ENCODE measurements at places on chromosomes 1 and 21.

DNA sequence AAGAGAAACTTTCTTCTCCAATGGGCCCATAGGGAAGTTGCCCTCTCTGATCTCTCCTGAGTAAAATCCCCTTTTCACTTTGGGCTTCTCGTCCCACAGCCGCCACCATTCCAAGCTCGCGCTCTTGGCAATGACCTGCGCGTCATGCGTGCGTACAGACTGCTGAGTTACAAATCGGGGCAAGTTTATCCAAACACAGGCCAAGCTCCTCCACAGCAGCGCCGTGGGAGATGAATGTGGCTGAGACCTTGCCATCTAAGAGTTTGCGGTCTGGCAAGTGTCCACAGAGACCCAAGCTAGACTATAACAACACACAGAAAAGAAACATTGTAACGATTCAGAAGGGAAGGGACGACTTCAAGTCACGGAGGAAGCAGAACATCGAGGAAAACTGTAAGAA is 116.3 kb upstream of the SOD1 start:
- DNase-seq = no peak

- DNase-seq = no peak
These were observed 2.7 kb downstream of the HUNK start for GRCh38 chr21:31875496-31876015.

GRCh38 chr1:9006956-9007615 is 19.1 kb downstream of the SLC2A7 start:
- no peak for DNase-seq

DNA sequence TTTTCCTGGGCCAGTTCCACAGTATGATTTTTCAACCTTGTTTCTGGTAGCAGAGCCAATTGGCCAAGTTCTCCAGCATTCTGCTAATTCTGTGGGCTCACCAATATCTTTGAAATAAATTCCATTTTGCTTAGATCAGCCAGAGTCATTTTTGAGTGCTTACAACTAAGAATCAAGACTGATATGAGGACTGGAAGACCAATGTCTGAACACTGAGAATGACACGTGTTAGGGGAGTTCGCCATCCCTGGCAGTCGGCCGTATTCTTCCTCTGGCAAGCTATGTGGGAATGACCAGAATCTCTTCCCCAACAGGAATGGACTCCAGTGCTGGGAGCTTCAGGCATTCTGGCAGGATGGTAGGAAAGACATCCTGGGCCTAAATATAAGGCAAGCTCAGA is 4.9 kb upstream of the TENT5C start:
- no peak for DNase-seq

GRCh38 chr21:42695697-42696380 is 42.4 kb downstream of the PDE9A start:
- DNase-seq = no peak

DNA sequence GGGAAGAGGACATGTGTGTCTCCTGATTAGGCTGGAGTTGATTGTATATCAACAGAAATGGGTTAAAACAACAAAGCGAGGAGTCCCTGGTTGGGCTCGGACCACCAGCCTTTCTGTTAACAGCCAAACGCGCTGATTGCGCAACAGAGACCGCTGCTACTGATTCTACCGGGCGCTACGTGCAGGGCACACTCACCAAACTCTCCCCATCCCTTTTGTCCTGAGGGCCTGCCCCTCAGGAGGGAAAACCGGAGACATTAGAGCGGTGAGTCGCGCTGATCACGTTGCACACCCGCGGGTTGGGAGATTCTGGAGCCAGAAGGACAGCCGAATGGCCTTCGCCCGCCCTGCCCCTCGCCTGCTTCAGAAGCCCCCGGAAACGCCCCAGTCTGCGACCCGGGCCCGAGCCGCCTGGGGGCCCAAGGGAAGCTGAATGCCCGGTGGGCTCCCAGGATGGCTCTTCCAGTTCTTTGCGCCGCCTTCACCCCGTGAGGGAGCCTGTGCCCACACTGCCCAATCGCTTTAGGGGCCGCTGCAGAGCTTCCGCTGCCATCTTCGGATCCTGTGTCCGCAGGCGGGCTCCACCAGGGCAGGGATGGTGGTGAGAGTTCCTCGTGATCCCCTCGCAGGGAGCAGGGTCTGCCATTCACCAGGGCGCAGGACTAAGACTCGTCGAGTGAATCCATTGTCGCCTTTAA is 165.4 kb upstream of the NBPF11 start:
- no peak for DNase-seq

GRCh38 chr1:27348861-27349783 is 7.3 kb downstream of the SYTL1 start:
- DNase-seq = no peak

DNA sequence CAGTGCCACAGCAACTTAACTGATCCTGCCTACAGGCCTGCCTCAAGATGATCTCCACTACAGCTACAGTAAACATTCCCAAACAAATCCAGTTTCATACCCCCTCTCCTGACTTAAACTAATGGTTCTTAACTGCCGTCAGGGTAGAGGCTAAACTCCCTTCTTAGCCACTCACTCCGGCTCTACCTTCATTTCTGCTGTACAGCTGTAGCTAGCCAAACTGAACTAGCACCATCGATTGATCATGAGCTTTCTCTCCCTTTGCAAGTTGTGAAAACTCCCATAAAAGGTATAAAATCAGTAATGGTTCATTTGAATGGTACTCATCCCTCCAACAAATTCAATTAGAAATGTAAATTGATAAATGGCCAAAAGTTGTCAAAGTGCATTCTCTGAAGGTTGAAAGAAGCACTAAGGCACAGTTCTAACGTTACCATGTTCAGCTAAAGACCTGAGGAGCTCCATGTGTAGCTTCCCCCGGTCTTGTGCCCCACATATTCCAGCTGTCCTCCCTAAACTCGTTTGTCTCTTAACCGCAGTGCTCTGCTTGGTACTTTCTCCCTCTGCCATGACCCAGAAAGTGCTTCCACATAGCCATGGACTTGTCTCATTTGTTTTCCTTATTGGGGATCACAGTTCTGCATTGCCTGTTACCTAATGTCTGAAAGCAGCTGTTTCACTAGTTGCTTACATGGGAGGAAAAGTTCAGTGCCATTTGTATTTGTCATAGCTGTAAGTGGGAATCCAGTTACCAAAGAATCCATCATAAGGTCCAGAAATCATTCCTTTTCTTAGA is 49.8 kb downstream of the DHX9 start:
- DNase-seq = no peak

DNA sequence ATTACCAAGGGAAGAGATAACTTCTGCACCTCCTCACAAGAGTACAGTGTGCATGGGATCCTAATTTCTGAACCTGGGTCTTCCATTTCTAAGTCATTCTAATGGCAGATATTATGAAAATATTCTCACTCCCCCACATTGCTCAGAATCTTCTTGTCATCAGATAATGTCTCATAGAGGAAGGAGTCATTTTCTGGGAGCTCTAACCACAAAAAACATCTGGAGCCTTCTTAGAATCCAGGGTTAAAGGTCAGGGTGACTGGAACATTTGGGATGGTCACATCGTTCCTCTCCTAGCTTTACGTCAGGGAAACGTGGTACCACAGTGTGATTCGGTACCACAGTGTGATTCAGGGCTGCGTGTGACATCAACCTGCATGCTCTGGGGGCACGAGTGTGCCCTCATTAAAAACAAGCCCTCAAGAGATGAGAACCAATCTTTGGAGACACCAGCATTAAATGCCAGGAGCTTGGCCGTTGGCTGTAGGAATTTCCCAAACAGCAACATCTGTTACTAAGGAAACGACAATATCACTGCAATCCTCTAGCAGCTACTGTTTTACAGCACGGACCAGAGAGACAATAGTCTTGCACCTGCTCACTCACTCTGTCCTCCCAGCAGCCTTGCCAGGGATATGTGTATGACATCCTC is 179.1 kb downstream of the PSMG1 start:
- DNase-seq = no peak

DNA sequence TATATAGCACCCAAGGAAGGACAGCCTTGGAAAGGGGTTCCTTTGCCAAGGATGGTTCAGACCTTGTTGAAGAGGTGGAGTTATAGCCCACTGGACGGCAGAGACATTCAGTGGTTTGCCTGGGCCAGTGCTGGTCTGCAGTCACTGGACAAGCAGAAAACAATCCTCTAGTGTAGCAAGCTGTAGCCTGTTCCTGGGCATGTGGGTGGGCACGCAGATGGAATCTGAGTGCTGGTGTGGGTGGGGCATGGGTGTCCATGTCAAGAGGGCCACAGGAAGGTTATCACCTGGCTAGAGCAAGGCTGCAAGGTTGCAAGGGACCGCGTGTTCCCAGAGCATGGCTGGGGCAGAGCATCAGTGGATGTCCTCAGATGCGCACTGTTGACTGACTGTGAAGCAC is 244.7 kb downstream of the PTPRU start:
- no peak for DNase-seq

DNA sequence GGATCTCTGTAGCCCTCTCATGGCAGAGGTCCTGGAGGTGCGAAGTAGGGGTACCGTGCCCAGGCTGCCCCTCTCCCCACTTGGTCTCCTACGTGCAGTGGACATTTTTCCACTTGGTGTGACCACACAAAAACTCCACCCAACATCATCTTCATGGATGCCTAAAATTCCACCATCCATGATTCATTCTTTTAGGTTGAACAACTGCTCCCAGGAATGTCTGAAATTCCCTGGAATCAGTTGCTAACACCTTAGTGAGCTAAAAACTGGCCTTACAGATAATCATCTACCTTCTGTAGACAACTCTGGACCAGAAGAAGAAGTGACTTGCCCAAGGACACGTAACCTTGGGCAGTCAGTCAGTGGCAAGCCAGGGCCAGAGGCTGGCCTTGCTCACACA is 32.1 kb upstream of the CLIC4 start:
- DNase-seq = no peak

DNA sequence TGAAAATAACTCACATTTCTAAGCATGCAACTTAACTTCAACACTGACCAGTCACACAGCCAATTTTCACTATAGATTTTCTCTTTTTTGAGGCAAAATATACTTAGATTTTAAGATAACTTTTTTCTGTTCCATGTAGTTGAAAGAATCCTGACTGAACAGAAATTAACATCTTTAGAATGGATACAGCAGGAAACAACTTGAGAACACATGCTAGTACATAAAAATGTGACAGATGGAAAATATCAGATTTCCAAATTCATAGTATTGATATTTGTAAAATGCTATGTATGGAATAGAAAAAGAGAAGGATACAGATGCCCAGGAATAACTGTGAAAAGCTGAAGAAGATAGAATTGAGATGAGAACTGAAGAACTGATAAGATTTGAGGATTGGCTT is 1270.6 kb downstream of the KCNT2 start:
- DNase-seq = no peak

- no peak for DNase-seq
These were observed 20.9 kb downstream of the SLAMF1 start for GRCh38 chr1:160625725-160626498.

DNA sequence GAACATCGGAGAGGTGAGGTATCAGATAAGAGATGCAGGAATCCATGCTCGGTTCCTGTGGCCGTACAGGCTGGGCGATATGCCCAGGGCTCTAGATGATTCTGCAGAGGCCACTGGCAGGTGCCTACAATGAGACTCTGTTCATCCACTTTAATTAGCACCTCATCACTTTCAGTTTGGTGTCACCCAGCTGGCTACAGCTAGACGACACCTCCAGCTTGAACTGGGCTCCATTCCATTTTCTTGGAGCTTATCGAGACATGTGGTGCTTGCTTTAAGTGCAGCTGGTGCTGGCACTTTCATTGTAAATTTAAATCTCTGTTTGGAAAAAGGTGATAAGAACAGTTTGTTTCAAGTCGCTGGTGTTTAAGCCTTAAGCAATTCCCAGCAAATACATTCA is 322.5 kb upstream of the ADGRL2 start:
- no peak for DNase-seq

DNA sequence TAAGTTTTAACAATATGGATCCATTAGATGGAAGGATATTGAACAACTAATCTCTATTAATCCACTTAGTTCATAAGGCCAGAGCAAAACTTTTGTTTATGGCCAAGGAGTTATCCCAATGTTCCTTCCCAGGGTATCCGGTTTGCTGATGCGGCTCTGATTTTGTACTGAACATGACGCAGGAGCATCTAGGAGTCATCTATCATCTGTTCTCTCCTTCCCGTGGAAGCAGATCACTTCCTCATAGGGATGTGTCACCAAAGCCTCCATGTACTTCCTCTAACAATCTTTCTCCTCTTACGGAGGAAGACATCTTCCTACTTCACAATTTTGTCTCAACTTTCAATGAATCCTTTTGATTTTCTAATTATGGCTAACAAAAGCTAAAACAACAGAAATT is 206.6 kb downstream of the APP start:
- DNase-seq = no peak

GRCh38 chr1:67814121-67814772 is 19.0 kb downstream of the GNG12 start:
- no peak for DNase-seq

- DNase-seq = no peak
These were observed 300.8 kb downstream of the RRAGC start for GRCh38 chr1:38558500-38559445.

GRCh38 chr1:53142226-53142853 is at the start of gene SLC1A7:
TSS of gene SLC1A7 (minus strand) at chr1:53142638. CDS start at chr1:53142449, 189 bp downstream.
- no peak for DNase-seq

DNA sequence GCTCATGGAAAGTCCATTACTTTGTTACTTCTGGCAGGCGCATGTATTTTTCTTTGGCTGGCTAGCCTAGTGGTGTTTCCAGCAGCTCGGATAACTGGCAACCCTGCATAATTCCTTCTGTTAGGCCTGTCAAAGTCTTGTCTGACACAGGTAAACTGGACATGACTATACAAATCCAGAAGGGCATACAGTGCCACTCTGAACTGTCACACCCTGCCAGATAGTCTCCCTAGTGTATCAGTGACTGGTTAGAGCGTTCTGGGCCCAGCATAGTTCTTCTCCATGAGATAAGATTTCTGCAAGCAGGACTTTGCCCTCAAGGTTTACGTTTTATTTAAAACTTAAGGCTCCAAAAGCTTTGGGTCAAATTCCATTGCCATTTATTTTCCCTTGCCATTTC is 177.7 kb upstream of the GORAB start:
- DNase-seq = no peak

- DNase-seq = no peak
These were observed 125.8 kb upstream of the PALMD start for GRCh38 chr1:99520121-99520520.

DNA sequence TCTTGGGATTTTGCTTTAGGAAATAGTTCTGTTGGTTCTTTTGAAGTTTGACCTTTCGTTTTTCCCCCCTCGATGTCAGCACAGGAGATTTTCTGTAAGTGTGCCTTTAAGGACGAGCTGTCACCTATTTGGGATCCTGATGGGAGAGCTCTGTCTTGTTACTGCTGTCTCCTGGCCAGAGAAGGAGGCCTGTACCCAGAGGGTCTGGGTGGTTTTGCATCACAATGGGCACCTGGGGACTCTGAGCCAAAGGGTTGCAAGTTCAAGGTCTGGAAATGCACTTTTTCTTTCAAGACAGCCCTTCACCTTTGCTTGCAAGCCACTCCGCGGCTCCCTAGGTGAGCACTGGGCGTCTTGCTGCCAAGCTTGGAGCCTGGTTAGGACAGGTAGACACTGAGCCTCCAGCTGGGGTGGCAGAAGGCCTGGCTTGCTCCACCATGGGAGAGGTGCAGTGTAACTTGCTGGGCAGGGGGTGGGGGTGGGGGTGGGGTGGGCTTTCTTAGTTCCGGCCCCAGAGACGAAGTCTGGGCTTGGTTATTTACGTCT is 2.9 kb downstream of the AJAP1 start:
- DNase-seq = no peak

Measured in stimulated activated CD8-positive, alpha-beta memory T cell treated with anti-CD3 and anti-CD28 coated beads, Interleukin-4, amount 100 ng/mL, for 1 hour (primary cell).